Liver (tissue), 10 donors: ENCODE measurements at places on chromosomes 13 and 19. TPM values are rescaled to one million over a fixed set of nuclear protein-coding genes. Genes with fewer than 3 reads are reported as not detected.
A peak's percentile ranks its signal among the peaks of the same experiment; 100 is the strongest.

DNA sequence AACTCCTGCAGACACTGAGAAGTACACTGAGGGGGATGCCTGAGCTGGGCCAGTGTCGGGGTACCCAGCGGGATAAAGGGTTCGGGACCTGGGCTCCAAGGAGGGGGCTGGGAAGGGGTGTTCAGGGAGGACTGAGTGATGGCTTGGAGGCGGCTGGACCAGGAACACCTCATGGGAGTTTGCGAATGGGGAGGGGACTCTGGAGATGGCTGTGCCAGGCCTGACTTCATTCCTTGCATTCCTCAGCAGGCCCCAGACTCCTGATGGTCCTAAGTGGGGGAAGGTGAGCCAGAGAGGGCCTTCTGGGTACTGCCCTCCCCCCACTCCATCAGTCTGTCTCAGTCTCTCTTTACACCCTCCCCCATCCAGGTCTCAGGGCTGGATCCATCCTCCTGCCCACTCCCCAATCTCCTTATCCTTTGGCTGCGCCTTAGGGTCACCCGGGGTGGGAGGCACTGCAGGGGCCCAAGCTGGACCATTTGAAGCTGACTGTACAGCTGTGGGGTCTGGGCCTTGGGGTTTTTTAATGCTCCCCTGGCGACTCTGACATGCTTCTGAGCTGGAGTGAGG, 13.8 kb downstream of the PAK4 start:
- no peaks in the 10 kb centered on the region for H3K36me3 ChIP-seq
- no peak overlapping the region for H3K4me3 ChIP-seq
- H3K27me3 ChIP-seq = no peaks in the 10 kb centered on the region
- H3K27ac ChIP-seq = no peak overlapping the region
- peak; percentile 24 for DNase-seq
- peaks cover 15% of the 10 kb centered on the region for H3K4me1 ChIP-seq

GRCh38 chr13:43196086-43196621, 172.8 kb downstream of the DNAJC15 start:
- H3K27me3 ChIP-seq = peaks cover 3% of the 10 kb centered on the region
- DNase-seq = no peak
- no peak overlapping the region for H3K27ac ChIP-seq
- no peak overlapping the region for H3K4me3 ChIP-seq
- H3K4me1 ChIP-seq = no peaks in the 10 kb centered on the region
- H3K36me3 ChIP-seq = no peaks in the 10 kb centered on the region

DNA sequence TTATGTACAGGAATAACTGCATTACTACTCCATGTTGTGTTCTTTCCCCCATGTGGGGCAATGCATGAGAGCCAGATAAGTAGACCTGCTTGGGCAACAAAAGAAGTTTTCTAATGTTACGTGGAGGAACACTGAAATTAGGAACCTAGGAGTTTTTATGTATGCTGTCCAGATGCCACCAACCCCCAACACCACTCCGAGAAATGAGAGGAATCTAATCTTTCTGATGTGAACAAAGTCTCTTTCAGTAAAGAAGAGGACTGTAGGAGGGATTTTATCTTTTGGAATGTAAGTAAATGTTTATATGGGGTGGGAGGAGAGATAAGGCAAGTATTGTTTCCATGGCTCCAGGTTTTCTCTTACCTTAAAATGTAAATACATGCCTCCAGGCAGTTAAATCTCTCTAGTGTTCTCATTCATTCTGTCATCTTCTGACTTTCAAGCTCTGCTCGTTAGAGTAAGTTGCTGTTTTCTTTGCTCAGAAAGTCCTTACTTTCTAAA, 820.6 kb downstream of the PCDH17 start:
- H3K4me1 ChIP-seq = no peaks in the 10 kb centered on the region
- no peaks in the 10 kb centered on the region for H3K36me3 ChIP-seq

GRCh38 chr19:19381007-19381926, 24.2 kb upstream of the GATAD2A start:
- H3K4me1 ChIP-seq = peaks cover 5% of the 10 kb centered on the region
- no peaks in the 10 kb centered on the region for H3K27me3 ChIP-seq
- DNase-seq = no peak
- H3K4me3 ChIP-seq = no peak overlapping the region

DNA sequence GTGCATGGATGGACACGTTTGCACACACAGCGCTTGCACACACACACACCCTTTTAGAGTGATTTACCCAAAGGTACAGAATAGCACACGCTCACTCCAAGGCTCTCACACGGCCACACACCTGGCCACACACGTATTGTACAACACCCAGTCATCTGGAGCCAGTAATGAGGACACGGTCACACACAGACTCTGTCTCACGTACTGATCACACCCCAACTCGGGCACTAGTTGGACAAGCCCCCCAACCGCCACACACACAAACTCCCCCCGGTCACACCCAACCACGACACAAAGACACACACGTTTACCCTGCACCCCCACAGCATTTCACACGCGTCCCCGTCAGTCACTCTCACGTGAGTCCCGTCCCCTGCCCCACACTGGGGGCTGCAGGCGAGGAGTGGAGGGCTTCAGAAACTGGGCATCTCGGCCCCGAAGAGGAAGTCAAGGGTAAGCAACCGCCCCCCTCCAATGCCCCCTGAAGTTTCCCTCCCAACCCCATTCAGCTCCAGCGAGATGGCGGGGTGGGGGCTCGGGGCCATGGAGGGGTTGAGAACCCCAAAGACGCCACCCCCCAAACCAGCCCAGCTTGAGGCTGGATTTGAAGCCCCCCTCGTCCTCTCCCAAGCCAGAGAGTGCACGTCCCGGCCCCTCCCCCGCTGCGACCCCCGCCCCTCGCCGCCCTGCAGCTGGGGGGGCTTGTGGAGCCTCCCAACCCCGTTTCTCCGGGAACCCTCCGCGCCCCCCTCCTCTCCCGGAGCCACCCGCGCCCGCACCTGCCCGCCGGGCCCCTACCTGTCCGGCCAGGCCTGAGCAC, 599 bp downstream of the OLFM2 start:
- DNase-seq = no peak
- peak overlapping the region; percentile 49 for H3K4me3 ChIP-seq
- peaks cover 29% of the 10 kb centered on the region for H3K4me1 ChIP-seq
- H3K36me3 ChIP-seq = no peaks in the 10 kb centered on the region

DNA sequence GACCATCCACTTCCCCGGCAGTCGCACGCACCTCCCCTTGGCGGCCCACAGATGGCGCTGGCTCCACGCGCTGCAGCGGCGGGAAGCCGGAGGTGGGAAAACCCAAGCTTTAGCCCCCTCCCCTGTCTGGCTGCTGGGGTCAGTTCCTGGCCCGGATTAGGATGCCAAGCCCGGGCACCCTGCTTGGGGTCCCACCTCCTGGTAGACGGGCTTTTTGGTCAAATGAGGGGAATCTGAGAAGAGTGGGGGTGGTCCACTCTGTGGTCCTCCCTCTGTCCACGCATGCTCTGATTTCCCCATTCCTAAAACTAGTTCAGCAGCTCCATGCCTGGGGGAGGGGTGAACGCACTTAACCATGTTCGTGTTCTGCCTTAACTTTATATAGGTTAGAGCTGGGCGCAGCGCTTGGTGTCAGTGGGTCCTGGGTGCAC, 8.1 kb upstream of the ADGRE2 start:
- H3K27me3 ChIP-seq = no peaks in the 10 kb centered on the region
- no peaks in the 10 kb centered on the region for H3K36me3 ChIP-seq
- no peak overlapping the region for H3K27ac ChIP-seq
- H3K4me1 ChIP-seq = no peaks in the 10 kb centered on the region
- peak; percentile 48 for DNase-seq

DNA sequence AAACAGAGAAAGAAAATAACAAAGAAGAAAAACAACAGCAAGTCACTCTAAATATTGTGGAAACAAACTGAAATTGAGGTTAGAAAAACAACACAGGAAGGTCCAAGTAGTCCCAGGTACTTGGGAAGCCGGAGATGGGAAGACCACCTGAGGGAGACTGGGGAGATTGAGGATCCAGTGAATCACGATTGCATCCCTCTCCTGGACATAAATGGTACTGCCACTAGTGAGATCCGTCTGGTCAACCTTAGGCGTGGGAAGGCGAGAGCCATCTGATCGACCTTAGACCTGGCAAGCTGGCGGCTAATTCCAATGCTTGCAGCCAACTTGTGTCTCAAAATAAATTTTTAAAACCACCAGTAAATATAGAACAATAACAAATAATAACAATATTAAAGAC, 81.9 kb downstream of the ZNF726 start:
- H3K36me3 ChIP-seq = no peaks in the 10 kb centered on the region
- H3K27me3 ChIP-seq = no peaks in the 10 kb centered on the region
- H3K4me1 ChIP-seq = peaks cover 6% of the 10 kb centered on the region

Gene AMER2
- polyA plus RNA-seq = not detected

GRCh38 chr19:47623921-47624391, 15.0 kb downstream of the BICRA start:
- H3K36me3 ChIP-seq = no peaks in the 10 kb centered on the region
- H3K4me1 ChIP-seq = peaks cover 27% of the 10 kb centered on the region
- no peak overlapping the region for H3K4me3 ChIP-seq
- DNase-seq = no peak
- H3K27ac ChIP-seq = peak overlapping the region; percentile 33

GRCh38 chr19:47109541-47110375, 3.8 kb downstream of the ZC3H4 start:
- peak overlapping the region; percentile 97 for H3K4me3 ChIP-seq
- peak overlapping the region; percentile 37 for H3K27ac ChIP-seq
- no peaks in the 10 kb centered on the region for H3K36me3 ChIP-seq
- DNase-seq = no peak

DNA sequence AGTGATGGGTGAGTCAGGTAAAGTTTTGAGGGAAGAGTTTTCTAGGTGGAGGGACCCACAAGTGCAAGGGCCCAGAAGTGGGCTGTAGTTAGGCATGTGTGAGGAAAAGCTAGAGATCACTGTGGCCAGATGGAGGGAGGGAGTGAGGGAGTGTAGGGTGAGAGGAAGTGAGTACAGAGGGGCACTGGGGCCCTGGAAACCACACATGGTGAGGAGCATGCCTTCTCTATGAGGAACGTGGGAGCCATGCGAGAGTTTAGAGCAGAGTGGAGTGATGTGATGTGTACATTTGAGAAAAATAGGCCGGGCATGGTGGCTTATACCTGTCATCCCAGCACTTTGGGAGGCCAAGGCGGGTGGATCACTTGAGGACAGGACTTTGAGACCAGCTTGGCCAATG, 14.7 kb upstream of the SHKBP1 start:
- peaks cover 3% of the 10 kb centered on the region for H3K27me3 ChIP-seq
- no peaks in the 10 kb centered on the region for H3K4me1 ChIP-seq
- H3K36me3 ChIP-seq = no peaks in the 10 kb centered on the region
- no peak overlapping the region for H3K27ac ChIP-seq
- no peak overlapping the region for H3K4me3 ChIP-seq
- DNase-seq = no peak

GRCh38 chr13:45949161-45949560, 97.6 kb upstream of the SIAH3 start:
- H3K4me1 ChIP-seq = no peaks in the 10 kb centered on the region
- no peaks in the 10 kb centered on the region for H3K27me3 ChIP-seq
- no peak overlapping the region for H3K4me3 ChIP-seq

DNA sequence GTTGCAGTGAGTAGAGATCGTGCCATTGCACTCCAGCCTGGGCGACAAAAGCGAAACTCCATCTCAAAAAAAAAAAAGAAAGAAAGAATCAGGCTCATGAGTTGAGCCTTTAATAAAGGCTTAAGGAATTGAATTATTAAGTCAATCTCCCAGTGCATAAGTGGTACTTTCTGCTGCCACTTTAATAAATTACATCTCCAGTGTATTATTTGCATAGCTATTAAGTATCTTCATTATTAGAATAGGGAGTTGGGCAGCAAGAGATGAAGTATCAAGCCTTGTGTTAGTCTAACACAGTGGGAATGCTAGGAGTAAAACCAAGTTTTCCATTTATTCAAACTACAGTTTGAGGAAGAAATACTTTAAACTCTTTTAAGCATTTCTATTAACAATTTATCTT, 15.6 kb upstream of the FAM124A start:
- H3K27me3 ChIP-seq = peaks cover 7% of the 10 kb centered on the region
- no peaks in the 10 kb centered on the region for H3K4me1 ChIP-seq
- no peak overlapping the region for H3K27ac ChIP-seq
- no peak overlapping the region for H3K4me3 ChIP-seq

Gene PNMA8A
- not detected for polyA plus RNA-seq

- no peaks in the 10 kb centered on the region for H3K36me3 ChIP-seq
- no peak for DNase-seq
- no peak overlapping the region for H3K27ac ChIP-seq
- no peaks in the 10 kb centered on the region for H3K27me3 ChIP-seq
- peaks cover 4% of the 10 kb centered on the region for H3K4me1 ChIP-seq
- no peak overlapping the region for H3K4me3 ChIP-seq
Measured at GRCh38 chr19:4984438-4984990, 15.6 kb downstream of the KDM4B start.

Gene MYBPC2
- not detected for polyA plus RNA-seq

Gene ZNF560
- not detected for polyA plus RNA-seq

Gene PRRG2
- polyA plus RNA-seq = 2.8 TPM

- no peak overlapping the region for H3K4me3 ChIP-seq
- H3K27me3 ChIP-seq = no peaks in the 10 kb centered on the region
- H3K27ac ChIP-seq = no peak overlapping the region
- DNase-seq = no peak
- no peaks in the 10 kb centered on the region for H3K36me3 ChIP-seq
Measured at GRCh38 chr13:97319113-97319720, 97.1 kb downstream of the MBNL2 start.

DNA sequence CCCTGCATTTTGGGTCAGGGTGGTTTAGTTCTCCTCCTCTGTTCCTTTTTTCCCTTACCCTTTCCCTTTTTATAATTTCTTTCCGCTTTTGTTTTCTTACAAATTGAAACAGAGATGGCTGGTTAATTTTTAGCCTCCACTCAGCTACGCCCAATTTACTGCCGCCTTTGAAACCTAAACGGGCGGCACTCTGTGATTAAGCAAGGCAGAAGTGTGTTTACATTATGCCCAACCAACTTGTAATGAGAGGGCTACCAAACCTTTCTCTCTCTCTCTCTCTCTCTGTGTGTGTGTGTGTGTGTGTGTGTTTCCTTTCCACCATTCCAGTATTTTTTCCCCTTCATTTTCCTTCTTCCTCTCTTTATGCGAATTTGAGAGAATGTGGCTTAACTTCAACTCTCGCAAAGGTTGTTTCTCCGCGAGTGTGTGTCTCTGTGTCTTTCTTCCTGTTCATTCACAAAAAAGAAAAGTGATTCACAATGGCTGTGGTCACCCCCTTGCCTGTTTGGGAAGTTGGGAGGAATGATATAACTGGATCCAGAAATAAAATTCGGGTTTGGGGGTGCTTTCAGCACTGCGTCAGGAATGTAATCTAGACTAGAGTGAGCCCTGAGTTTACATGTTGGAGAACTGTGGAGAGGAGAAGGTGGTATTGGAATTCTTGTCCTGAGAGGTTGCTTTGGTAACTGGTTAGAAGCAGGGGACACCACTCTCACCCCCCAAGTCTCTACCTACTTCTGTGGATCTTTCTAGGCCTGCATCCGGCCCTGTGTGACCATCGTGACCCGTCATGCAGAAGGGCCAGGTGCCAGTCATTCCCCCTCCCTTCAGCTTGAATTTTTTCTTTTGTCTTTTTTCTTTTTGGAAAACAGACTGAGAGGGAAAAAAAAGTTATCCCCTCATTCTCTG, 31.4 kb downstream of the NFIX start:
- no peaks in the 10 kb centered on the region for H3K27me3 ChIP-seq
- no peaks in the 10 kb centered on the region for H3K36me3 ChIP-seq
- H3K4me1 ChIP-seq = peaks cover 58% of the 10 kb centered on the region
- H3K27ac ChIP-seq = peak overlapping the region; percentile 36
- peak overlapping the region; percentile 23 for H3K4me3 ChIP-seq
- DNase-seq = no peak

- peaks cover 4% of the 10 kb centered on the region for H3K4me1 ChIP-seq
- no peak for DNase-seq
- no peak overlapping the region for H3K4me3 ChIP-seq
- no peak overlapping the region for H3K27ac ChIP-seq
Measured at GRCh38 chr13:112764864-112765561, 75.2 kb downstream of the ATP11A start.

GRCh38 chr19:5128936-5129389, 160.1 kb downstream of the KDM4B start:
- peak overlapping the region; percentile 66 for H3K27ac ChIP-seq
- H3K4me1 ChIP-seq = peaks cover 22% of the 10 kb centered on the region
- DNase-seq = no peak
- no peak overlapping the region for H3K4me3 ChIP-seq
- H3K27me3 ChIP-seq = no peaks in the 10 kb centered on the region
- peaks cover 4% of the 10 kb centered on the region for H3K36me3 ChIP-seq
